Pulmonary artery endothelial cell (primary cell): ENCODE measurements at places on chromosomes 5 and 9.

DNA sequence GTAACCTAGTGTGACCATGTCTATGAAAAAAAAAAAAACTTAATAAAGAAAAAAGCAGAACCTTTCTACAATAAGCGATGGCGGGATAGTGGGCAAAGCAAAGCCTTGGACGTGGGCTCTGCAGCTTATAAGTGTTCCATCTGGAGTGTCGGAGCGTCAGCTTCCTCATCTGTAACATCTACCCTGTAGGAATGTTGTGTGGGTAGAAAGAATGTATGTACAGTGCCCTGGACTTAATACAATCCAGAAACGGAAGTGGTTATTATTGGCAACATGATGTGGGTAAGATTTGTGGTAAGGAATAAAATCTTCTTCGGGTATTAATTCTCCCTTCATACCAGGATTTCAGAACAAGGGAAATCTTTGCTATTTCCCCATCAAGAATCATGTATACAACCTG lies 66.5 kb downstream of the SEMA5A start:
- DNase-seq: no peak

GRCh38 chr5:53590759-53591158 lies 30.3 kb downstream of the NDUFS4 start:
- no peak for DNase-seq

DNA sequence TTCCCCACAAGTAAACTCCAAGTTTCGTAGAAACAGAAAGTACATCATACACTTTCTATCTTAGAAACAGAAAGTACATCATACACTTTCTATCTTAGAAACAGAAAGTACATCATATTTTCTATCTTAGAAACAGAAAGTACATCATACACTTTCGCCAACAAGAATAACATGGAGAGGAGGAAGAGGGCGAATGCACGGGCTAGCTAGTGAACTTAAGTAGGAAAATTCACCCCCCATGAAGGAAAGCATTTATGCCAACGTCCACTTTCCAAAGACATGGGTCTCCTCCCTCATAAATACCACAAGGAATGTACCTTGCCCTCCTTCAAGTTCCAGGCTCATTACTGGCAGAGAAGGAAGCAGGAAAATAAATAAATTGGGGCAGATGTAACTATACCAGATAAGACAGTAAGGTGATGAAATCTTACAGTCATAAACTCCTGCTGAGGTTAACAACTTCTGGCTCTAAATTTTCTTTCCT lies 64.7 kb downstream of the FRMD3 start:
- no peak for DNase-seq

DNA sequence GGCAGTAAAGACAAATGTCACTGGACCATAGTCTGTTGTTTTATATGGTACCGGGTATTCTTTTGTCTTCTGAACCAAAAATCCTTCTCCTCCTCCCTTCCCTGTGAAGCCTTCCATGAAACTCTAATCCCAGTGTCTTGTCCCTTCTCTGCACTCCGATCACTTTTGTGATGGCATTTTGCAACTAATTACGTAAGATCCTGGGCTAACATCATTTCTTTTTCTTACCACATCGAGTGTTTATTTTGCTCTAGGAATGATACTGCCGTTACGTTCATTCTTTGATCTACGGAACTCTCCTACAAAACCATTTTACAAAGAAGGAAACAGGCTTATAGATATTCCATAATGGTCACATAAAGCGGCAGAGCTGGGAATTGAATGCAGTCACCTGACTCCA lies 33.7 kb downstream of the SNX18 start:
- no peak for DNase-seq

- DNase-seq: no peak
These were observed 33.5 kb upstream of the UBAC1 start for GRCh38 chr9:135994501-135995192.

- peak; percentile 8 for DNase-seq
These were observed 165.6 kb downstream of the YTHDC2 start for GRCh38 chr5:113678924-113679575.
